Left lung (tissue), 14 donors: ENCODE measurements at places on chromosomes 6 and 20. TPM values are rescaled to one million over a fixed set of nuclear protein-coding genes. Genes with fewer than 3 reads are reported as not detected.

DNA sequence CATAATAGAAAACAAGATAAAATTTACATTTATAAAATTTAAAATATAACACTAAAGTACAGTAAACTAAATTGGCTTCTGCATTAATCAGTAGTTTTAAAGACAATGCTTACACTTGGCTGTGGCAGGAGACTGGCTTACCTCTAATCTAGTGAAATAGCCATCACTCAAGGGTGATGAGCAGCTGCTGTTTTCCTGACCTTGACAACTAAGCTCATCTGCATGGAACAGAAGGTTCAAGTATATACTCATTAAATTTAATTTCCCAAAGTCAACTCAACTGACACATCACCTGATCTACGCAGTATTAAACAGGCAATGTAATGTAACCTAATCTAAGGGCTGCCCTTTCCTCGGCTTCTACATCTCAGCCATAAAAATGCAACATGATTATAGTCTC lies 14.5 kb downstream of the TMX4 start:
- no peak overlapping the region for H3K27ac ChIP-seq
- no peaks in the 10 kb centered on the region for H3K36me3 ChIP-seq
- H3K4me1 ChIP-seq: no peaks in the 10 kb centered on the region
- no peaks in the 10 kb centered on the region for H3K27me3 ChIP-seq
- H3K4me3 ChIP-seq: no peak overlapping the region

DNA sequence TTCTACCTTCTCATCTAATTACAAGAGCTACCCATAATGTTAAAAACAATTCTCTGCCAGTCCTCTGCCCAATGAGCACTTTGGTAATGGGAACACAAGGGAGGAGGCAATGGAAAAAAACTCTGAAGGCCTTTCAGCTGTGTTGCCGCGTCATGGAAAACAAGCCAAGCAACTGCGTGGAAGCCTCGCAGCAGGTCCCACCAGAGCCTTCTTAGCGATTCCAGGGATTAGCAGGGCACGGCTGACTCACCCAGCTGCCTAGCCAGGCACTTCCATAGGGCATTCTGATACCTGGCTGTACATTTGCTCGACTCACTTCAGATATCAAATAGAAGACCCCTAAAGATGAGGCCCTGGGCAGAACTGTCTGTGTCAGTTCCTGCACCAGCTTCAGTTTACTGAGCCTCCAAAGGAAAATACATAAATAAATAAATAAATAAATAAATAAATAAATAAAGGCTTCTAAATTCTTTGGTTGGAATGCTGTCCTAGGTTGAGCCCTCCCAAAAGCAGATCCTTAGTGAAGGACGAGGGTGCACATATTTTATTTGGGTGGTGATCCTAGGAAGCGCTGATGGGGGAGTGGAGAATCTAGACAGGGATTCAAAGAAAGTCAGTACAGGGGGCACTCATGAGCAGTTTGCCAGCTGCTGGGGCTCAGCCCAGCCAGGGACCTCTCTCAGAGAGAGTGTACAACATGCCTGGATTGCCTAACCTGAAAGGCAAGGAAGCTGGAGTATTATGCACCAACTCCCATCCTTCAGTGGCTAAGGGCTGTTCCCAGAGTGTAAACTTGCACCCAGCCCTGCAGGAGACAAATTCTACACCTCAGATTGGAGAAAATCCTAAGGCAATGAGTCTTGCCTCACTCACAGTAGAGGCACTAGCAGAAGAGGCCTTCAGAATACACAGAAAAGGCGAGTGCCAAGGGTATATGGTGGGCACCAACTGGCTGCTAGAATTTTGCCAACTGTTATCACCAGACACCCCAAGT lies 18.2 kb downstream of the SNAP25 start:
- no peak overlapping the region for H3K27ac ChIP-seq
- DNase-seq: no peak
- no peaks in the 10 kb centered on the region for H3K4me1 ChIP-seq
- no peaks in the 10 kb centered on the region for H3K27me3 ChIP-seq
- H3K36me3 ChIP-seq: no peaks in the 10 kb centered on the region

The TNNC2 gene
- 0.42 TPM for total RNA-seq

The COL11A2 gene
- total RNA-seq: 0.45 TPM

- no peaks in the 10 kb centered on the region for H3K36me3 ChIP-seq
- no peak overlapping the region for H3K4me3 ChIP-seq
- DNase-seq: no peak
- no peaks in the 10 kb centered on the region for H3K27me3 ChIP-seq
- H3K27ac ChIP-seq: no peak overlapping the region
Observed at GRCh38 chr6:65170273-65170672, 536.8 kb downstream of the EYS start.

The AHCY gene
- total RNA-seq: 112 TPM
